ENCODE measurements at places on chromosomes 5 and 9. TPM values are rescaled to one million over a fixed set of nuclear protein-coding genes. Genes with fewer than 3 reads are reported as not detected.

The SLCO6A1 gene
- total RNA-seq: not detected

The FAM81B gene
- not detected for total RNA-seq

The SHC3 gene
- total RNA-seq: 0.06 TPM

The WWC1 gene
- 2.7 TPM for total RNA-seq

The VCAN gene
- 0.06 TPM for total RNA-seq

The DBH gene
- total RNA-seq: 0.08 TPM

The BTNL3 gene
- total RNA-seq: not detected

The KCNT1 gene
- 0.06 TPM for total RNA-seq

The RXFP3 gene
- not detected for total RNA-seq

The TMEM174 gene
- total RNA-seq: not detected

- H3K4me3 ChIP-seq: no peak overlapping the region
- no peaks in the 10 kb centered on the region for H3K4me1 ChIP-seq
- H3K27me3 ChIP-seq: no peaks in the 10 kb centered on the region
- DNase-seq: no peak
These were observed 157.7 kb upstream of the POU5F2 start for GRCh38 chr5:93899026-93899600.

DNA sequence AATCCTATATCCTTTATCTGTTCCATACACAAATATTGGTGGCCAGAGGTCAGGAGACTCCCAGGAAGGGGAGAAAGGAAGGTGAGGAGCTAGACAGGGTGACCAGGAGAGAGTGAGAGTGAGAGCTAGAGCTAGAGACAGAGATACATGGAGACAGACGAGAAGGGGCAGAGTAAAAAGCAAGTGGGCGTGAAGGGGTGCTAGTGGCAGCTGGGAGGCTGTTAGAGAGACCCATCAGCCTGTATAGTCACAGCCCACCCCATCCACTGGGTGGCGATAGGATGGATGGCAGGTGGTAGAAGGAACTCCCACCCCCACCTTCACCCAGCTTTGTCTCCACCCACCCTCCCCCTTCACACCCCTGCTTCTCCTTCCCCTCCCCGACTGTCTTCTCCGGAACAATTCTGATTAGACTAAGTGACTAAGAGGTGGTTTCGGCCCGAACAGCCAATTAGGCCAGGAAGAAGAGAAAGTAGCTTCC, 32.8 kb downstream of the PCDH1 start:
- H3K27me3 ChIP-seq: no peaks in the 10 kb centered on the region
- peaks cover 9% of the 10 kb centered on the region for H3K4me1 ChIP-seq
- H3K36me3 ChIP-seq: no peaks in the 10 kb centered on the region
- no peak overlapping the region for H3K4me3 ChIP-seq
- H3K27ac ChIP-seq: no peak overlapping the region

- H3K27ac ChIP-seq: no peak overlapping the region
- H3K4me1 ChIP-seq: no peaks in the 10 kb centered on the region
- no peaks in the 10 kb centered on the region for H3K36me3 ChIP-seq
- no peak for DNase-seq
- H3K27me3 ChIP-seq: no peaks in the 10 kb centered on the region
- H3K4me3 ChIP-seq: no peak overlapping the region
These were observed 37.4 kb downstream of the CTSL start for GRCh38 chr9:87763286-87763685.

DNA sequence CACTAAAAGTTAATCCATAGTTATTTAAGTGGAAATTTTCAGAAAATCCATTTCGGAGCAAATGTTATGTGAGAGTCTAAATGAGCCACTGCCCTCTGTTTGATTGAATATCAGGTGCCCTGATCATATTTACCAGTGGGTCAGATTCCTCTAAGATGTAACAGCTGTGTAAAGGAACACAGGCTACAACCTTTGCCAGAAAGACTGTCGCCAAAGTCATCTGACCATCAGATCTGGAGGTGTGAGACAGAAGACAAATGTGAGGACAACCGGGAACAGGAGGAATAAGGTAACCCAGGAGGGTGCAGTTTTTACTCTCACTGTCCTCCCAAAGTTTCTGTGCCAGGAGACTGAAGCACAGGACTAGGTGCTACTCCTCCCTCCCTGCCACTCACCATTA, 90.8 kb downstream of the CAAP1 start:
- H3K4me1 ChIP-seq: no peaks in the 10 kb centered on the region
- no peaks in the 10 kb centered on the region for H3K36me3 ChIP-seq
- H3K27me3 ChIP-seq: no peaks in the 10 kb centered on the region
- no peak for DNase-seq

GRCh38 chr5:122756264-122756911, 18.5 kb upstream of the SNX2 start:
- no peak for DNase-seq
- no peak overlapping the region for H3K27ac ChIP-seq
- H3K4me3 ChIP-seq: no peak overlapping the region
- no peaks in the 10 kb centered on the region for H3K27me3 ChIP-seq
- no peaks in the 10 kb centered on the region for H3K36me3 ChIP-seq
- no peaks in the 10 kb centered on the region for H3K4me1 ChIP-seq

- H3K27me3 ChIP-seq: peaks cover 6% of the 10 kb centered on the region
- H3K4me3 ChIP-seq: no peak within 1 kb of the TSS
- no peak for DNase-seq
- H3K4me1 ChIP-seq: no peaks in the 10 kb centered on the region
- no peaks in the 10 kb centered on the region for H3K36me3 ChIP-seq
- no peak within 1 kb of the TSS for H3K27ac ChIP-seq
These were observed at the start of gene PCDHGA9 for GRCh38 chr5:141402553-141403243. Gene PCDHGA9 (plus strand): TSS chr5:141402778. CDS start chr5:141402953, 175 bp downstream.

DNA sequence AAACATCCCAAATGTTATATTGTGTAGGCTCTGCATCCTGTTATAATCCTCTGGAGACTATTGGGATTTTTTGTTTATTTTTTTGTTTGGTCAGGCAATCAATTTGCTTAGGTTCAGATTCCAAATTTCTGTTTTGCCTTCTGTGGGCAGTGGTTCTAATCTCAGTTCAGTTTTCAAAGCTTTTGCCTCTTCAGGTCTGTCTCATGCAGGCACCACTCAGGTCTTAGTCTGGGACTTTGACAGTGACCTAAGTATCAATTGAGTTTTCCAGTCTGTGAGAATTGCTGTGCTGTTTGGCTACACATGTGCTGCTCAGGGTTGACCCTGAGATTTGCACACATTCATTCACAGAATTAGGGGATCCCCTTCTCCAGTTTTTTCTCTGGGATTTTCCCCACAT, 14.1 kb downstream of the SNX2 start:
- H3K27ac ChIP-seq: no peak overlapping the region
- H3K27me3 ChIP-seq: no peaks in the 10 kb centered on the region
- DNase-seq: no peak
- no peaks in the 10 kb centered on the region for H3K36me3 ChIP-seq
- H3K4me1 ChIP-seq: peaks cover under 1% of the 10 kb centered on the region

- H3K27ac ChIP-seq: no peak overlapping the region
- H3K36me3 ChIP-seq: no peaks in the 10 kb centered on the region
- no peaks in the 10 kb centered on the region for H3K27me3 ChIP-seq
- no peak overlapping the region for H3K4me3 ChIP-seq
These were observed 117.0 kb downstream of the PAPPA start for GRCh38 chr9:116270546-116270945.

DNA sequence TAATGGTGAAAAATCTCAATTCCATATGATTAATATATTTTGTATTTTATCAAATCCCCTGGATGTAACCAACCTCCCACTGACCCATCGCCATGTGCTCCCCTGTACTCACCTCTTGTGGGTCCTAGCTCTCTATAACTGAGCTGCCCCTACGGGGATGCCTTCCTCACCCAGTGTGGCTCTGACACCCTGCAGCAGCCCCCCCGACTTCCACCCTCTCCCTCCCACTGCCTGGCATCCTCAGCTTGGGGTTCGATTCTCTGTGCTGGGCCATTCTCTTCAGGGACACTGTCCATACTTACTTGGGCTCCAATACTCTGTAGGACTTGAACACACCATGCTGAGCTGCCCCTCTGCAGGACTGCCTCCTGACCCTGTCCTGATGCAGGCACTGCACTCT, 87.1 kb downstream of the PJA2 start:
- no peak overlapping the region for H3K27ac ChIP-seq
- no peaks in the 10 kb centered on the region for H3K36me3 ChIP-seq
- no peaks in the 10 kb centered on the region for H3K4me1 ChIP-seq
- no peak overlapping the region for H3K4me3 ChIP-seq

GRCh38 chr5:96090215-96090614, 128.6 kb upstream of the ELL2 start:
- H3K27ac ChIP-seq: no peak overlapping the region
- no peak overlapping the region for H3K4me3 ChIP-seq
- no peak for DNase-seq
- no peaks in the 10 kb centered on the region for H3K4me1 ChIP-seq

DNA sequence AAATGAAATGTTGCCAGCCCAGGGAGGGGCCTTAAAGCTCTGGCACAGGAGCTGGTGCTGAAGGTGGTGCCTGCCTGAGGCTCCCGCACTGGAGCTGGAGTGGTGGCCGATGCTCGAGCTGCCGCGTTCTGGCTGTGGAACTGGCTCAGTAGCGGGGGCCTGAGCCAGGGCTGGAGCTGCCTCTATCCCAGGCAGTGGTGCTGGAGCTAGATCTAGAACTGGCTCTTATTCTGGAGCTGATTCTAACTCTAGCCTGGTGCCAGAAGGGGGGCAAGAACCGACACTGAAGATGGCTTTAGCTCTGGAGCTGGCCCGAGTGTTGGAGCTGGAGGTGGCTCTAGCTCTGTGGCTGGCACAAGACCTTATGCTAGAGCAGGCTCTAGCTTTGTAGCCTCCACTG, 19.2 kb downstream of the OBP2B start:
- H3K36me3 ChIP-seq: no peaks in the 10 kb centered on the region
- H3K27ac ChIP-seq: no peak overlapping the region
- H3K27me3 ChIP-seq: peaks cover 4% of the 10 kb centered on the region
- H3K4me3 ChIP-seq: no peak overlapping the region
- no peak for DNase-seq

DNA sequence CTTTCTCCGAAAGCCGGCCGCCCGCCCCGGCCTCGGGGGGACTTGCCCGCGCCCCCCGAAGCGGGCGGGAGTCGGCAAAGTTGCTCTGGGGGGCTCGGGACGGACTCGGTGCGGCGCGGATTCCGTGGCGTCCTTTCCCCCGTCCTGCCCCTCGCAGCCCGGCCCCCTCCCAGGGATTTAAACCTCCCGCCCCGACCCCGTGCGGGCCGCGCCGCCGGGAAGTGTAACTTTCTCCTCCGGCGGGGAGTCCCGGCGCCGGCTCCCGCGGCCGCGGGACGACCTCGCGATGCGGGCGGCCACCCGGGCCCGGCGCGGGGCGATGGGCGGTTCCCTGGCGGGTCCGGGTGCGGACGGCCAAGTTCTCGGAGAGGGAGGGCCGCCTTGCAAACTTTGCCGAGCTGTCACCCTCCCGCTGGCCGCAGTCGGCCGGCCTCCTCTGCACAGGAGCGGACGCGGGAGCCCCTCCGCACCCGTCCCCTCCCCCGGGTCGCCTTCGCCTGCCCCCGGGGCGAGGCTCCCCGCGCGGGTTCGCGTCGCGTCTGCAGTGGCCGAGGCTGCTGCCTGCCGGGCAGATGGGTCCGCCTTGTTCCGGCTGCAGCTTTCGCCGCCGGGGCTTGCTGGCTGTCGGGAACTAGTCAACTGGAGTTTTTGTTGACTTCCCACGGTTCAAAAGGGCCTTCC, 732 bp downstream of the PBX3 start:
- peaks cover 28% of the 10 kb centered on the region for H3K4me1 ChIP-seq
- H3K27ac ChIP-seq: peak overlapping the region; percentile 66
- peak overlapping the region; percentile 57 for H3K4me3 ChIP-seq
- H3K27me3 ChIP-seq: no peaks in the 10 kb centered on the region
- no peaks in the 10 kb centered on the region for H3K36me3 ChIP-seq
- peak; percentile 17 for DNase-seq

DNA sequence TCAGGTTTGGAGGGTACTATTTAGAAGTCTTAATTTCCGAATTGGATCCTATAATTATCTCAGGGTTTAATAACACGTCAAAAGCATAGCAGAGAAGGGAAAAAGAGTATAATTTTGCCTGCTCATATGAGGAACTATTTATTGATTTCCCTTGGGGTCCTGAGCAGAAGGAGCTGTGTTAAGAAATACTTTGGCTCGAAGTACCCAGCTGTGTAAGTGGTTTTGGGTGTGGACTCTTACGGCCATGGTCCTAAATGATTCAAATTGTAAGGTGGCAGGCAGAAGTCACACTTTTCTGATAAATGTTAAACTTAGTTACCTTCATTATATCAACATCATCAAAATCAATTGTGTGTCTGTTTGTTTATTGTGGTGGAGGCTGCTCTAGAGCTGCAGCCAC, 190.4 kb downstream of the MTRR start:
- H3K27ac ChIP-seq: no peak overlapping the region
- H3K4me1 ChIP-seq: no peaks in the 10 kb centered on the region
- no peaks in the 10 kb centered on the region for H3K36me3 ChIP-seq

GRCh38 chr5:32539981-32540845, 45.1 kb upstream of the SUB1 start:
- no peak overlapping the region for H3K27ac ChIP-seq
- DNase-seq: no peak
- H3K4me3 ChIP-seq: no peak overlapping the region
- no peaks in the 10 kb centered on the region for H3K36me3 ChIP-seq
- H3K27me3 ChIP-seq: no peaks in the 10 kb centered on the region

GRCh38 chr5:87393331-87393730, 19.4 kb downstream of the CCNH start:
- H3K36me3 ChIP-seq: peaks cover 74% of the 10 kb centered on the region
- no peaks in the 10 kb centered on the region for H3K27me3 ChIP-seq
- H3K27ac ChIP-seq: no peak overlapping the region
- H3K4me1 ChIP-seq: no peaks in the 10 kb centered on the region
- no peak for DNase-seq

- H3K27me3 ChIP-seq: no peaks in the 10 kb centered on the region
- H3K27ac ChIP-seq: no peak overlapping the region
- H3K36me3 ChIP-seq: no peaks in the 10 kb centered on the region
- H3K4me1 ChIP-seq: peaks cover 90% of the 10 kb centered on the region
These were observed 35.5 kb downstream of the RAPGEF1 start for GRCh38 chr9:131704141-131704983.

GRCh38 chr5:72041654-72042053, 65.6 kb upstream of the MAP1B start:
- H3K27ac ChIP-seq: no peak overlapping the region
- H3K27me3 ChIP-seq: no peaks in the 10 kb centered on the region
- no peak overlapping the region for H3K4me3 ChIP-seq
- DNase-seq: no peak

DNA sequence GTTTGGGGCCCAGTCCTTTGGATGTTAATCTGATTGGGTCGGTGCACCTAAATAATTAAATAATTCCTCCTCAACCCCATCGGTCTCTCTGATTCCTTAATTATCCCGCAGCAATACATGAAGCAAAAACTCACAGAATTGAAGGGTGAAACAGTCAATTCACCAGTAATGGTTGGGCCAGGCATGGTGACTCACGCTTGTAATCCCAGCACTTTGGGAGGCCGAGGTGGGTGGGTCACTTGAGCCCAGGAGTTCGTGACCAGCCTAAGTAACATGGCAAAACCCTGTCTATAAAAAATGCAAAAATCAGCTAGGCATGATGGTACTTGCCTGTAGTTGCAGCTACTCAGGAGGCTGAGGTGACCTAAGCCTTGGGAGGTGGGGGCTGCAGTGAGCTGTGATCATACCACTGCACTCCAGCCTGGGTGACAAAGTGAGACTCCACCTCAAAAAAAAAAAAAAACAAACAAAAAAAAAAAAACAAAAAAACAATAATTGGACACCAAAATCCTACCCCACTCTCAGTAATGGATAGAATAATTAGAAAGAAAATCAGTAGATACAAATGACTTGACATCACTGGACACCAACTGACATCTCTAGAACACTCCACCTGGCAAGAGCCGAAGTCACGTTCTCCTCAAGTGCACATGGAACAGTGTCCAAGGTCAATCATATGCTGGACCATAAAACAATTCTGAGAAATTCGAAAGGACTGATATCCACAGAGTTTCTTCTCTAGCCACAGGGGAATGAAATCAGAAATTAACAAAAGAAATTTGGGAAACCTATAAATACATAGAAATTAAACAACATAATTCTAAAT, 5.3 kb downstream of the ABO start:
- H3K27me3 ChIP-seq: no peaks in the 10 kb centered on the region
- no peak overlapping the region for H3K27ac ChIP-seq
- H3K4me3 ChIP-seq: no peak overlapping the region
- H3K4me1 ChIP-seq: no peaks in the 10 kb centered on the region
- H3K36me3 ChIP-seq: no peaks in the 10 kb centered on the region

All from CD4-positive, alpha-beta memory T cell (primary cell).